Lower lobe of right lung (tissue), 2 donors: ENCODE measurements at places on chromosomes 5 and 9.

- no peak for DNase-seq
These were observed 529.2 kb downstream of the ANXA1 start for GRCh38 chr9:73680831-73681230.

GRCh38 chr5:135034236-135034962 lies 371 bp upstream of the PITX1 start:
- DNase-seq = peak; percentile 52

GRCh38 chr9:16306586-16306985 lies 563.9 kb downstream of the BNC2 start:
- no peak for DNase-seq

GRCh38 chr5:80864706-80865435 lies 95.3 kb upstream of the RASGRF2 start:
- DNase-seq = no peak

DNA sequence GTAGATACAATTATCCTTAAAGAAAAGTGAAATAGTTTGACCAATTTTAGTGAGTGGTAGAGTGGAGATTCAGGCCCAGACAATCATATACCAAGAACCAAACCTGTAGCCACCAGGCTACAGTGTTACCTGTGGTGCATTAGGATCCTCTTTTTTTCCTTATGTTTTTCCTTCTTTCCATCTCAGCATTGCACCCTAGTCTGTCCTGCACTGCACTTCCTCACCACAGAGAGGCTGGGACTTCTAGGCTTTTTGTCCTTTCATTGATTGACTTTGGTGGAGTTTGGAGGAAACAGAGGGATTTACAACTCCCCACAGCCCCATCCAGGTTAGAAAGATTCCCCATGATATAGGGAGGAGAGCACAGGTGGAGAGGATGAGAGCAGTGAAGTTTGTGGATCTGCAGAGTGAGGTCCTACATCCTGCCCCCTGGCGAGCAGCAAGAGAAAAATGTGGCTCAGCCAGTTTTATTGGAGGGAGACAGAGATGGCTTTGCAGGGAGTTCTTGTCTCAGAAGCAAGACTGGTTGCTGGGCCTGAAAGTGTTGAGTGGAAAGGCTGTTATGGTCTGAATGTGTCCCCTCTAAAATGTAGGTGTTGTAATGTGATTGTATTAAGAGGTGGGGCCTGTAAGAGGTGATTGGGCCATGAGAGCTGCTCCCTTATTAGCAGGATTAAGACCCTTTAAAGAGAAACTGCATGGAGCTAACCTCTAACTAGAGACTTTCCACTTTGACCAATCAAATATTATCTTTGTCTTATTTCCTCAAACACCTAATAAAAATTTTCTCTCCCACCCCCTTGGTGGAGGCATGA lies 36.2 kb downstream of the KIF4B start:
- DNase-seq = no peak

- no peak for DNase-seq
These were observed 107.1 kb upstream of the POC5 start for GRCh38 chr5:75824323-75824722.

GRCh38 chr5:132372542-132372941 lies 3.0 kb downstream of the SLC22A5 start:
- DNase-seq = no peak

DNA sequence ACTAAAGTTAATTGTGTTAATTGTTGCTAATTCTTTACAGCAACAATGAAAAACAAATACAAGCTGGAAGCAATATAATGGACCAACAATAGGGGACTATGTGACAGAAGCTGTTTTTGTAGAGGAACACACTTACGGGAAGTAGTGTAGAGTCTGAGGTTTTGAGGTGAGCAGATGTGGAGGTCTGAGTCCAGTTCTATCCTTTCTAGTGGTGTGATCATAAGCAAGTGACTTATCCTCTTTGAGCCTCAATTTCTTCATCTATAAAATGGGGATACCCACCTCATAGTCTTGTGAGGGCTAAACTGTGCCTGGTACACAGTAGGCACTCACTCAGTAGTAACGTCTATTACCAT lies 28.3 kb downstream of the ALG2 start:
- no peak for DNase-seq

- DNase-seq = no peak
These were observed 488.9 kb upstream of the TNC start for GRCh38 chr9:115606838-115607237.
